ENCODE measurements at places on chromosomes 6 and 20.
A peak's percentile ranks its signal among the peaks of the same experiment; 100 is the strongest.

DNA sequence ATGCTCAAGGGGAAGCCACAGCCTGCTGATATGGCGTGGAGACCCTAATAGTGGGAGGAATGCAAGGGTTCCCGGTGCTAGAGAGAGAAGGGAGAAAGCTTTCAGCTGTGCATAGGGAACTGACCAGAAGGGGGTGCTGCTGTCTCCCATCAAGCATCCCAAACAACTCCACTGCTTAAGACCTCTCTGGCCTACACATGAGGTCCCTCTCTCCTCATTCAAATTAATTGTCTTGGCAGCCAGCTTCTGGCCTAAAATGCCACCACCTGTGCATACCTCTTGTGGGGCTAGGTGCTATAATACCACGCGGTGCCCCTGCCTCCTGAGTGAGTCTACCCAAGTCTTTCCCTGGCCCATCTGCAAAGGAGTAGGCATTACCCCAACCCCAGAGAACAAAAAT, 14.5 kb downstream of the ADISSP start:
- DNase-seq, result peak; percentile 75

- DNase-seq, result no peak
Observed at GRCh38 chr20:62621251-62622110, 20.8 kb upstream of the SLCO4A1 start.

- DNase-seq, result no peak
Observed at GRCh38 chr20:25270829-25271251, 23.0 kb downstream of the PYGB start.

GRCh38 chr6:10550764-10551163, 29.6 kb downstream of the GCNT2 start:
- no peak for DNase-seq

GRCh38 chr6:53192682-53193188, 44.1 kb upstream of the GCM1 start:
- DNase-seq, result peak; percentile 25

DNA sequence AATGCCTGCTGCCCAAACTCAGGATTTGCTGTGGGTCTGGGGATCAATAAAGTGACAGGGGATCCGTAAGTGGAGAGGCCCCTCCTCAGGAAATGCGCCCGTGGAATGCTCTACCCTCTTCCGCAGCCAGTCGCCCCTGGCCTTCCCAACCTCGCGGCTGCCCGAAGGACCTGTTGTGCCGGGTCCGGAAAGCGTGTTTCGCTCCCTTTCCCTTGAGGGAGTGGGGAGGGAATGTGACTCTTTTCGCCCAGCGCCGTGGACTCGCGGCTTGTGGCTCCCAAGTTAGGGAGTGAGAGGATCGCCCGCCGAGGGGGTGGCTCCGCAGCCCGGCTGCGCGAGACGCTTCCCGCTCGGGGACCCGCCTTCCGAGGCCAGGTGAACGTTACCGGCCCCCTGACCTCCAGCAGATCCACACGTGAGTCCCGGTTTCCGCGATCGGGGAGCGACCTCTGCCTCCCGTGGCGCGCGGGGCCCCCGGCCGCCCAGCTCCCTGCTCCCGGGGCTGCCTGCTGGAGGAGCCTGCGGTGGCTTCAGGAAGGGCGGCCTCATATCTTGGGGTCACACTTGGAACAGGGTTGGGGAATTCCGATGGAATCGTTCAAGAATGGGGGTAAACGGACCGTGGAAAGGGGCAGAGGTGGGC, 666 bp downstream of the TPD52L1 start:
- DNase-seq, result no peak

DNA sequence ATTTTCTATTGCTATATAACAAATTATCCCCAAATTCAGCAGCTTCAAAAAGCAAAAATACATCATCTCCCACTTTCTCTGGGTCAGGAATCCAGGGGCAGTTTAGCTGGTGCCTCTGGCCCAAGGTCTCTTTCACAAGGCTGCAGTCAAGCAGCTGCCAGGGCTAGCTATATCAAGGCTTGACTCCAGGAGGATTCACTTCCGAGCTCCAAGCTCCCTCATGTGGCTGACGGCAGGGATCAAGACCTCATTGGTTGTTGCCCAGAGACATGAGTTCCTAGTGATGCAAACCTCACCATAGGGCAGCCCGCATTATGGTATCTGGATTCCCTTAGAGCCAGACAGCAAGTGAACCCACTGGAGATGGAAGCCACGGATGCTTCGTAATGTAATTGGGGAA, 1.3 kb upstream of the VNN1 start:
- DNase-seq, result peak; percentile 77

- peak; percentile 12 for DNase-seq
Observed at GRCh38 chr6:26501482-26501986, 1.4 kb downstream of the BTN1A1 start.

- peak; percentile 8 for DNase-seq
Observed at GRCh38 chr6:72724545-72724944, 102.7 kb downstream of the KCNQ5 start.

GRCh38 chr6:144757730-144758129, 472.6 kb downstream of the UTRN start:
- no peak for DNase-seq

DNA sequence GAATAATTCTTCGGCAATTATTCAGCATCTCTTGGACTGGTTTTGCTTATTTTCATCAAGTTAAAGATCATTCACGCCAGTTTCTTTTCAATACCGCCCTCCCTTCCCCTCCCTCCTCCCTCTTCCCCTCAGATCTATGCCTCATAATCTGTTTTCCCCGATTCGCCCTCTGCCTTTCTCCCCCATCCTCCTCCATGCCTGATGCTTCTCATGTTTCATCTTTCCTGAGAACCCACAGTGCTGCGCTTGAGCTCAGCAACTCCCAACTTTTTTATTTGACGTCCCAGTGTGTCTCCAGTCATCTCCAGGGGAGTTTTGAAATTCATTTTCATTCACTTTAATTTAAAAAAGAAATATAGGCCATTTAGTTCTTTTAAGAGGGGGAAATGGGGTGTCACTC, 142.7 kb downstream of the PTPRT start:
- DNase-seq, result no peak

DNA sequence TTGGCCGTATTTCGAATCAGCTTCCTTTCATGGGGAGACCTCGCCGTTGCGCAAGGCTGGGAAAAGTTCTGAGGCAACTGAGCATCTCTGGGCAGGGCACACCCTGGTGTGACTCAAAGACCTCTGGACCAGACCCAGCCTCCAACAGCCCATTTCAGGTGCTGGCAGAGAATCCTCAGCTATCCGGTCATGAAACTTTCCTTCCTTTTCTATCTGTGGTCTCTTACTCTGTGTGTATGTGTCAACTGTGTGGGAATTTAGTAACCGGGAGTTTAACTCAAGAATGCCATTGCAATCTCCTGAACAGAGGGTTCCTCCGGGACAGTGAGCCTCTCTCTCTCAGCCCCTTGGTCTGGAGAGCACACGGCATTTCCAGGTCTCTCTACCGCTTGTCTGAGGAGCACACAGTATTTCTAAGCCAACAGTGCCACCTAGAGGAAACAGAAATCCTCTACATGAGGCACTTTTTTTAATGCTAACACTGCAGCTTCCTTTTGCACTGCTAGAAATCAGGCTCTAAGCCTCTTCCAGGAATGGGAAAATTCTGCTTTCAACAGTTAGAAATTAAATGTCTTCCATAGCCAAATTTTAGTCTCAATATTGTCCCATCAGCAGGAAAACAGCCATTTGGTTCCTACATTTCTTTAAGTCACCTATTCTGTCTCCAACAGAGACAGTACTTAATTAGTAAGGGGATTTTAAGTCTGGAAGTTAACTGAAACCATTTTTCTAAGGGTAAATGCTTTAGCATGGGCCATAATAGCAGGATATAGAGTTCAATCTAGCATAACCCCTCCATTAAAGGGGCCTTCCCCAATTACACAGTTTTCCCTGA, 32.7 kb downstream of the PLN start:
- DNase-seq, result peak; percentile 86

DNA sequence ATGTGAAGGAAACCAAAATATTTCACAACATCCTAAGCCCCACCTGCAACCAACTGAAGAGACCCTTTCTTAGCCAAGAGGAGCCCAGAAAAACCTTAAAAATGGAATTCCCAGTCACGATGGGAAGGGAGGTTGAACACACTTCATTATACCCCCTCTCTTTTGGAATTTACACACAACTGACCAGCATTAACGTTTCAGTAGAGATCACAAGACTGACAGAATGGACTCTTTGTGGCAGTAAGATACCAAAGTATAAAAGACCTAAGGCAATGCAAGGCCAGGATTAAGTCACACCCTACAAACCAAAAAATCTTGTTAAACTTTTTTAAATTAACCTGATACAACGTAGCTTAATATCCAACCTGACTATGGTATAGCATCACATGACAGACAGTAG, 190.9 kb downstream of the OTOR start:
- no peak for DNase-seq

DNA sequence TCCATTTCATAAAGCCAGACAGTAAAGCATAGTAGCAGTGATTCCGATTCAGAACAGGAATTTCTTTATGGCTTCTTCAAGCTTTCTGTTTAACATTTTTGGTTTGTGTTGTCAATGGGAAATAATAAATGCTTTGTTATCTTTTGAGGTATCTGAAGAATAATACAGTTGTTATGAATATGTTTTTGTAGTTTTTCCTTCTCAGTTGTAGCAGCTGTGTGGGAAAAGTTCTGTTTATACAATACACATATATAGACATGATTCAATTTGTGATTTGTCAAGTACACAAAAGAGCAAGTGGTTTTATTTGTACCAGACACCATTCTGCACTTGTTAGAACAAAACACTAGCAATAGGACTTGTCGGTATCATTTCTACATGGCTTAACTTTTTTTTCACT, 96.6 kb downstream of the CDYL start:
- peak; percentile 30 for DNase-seq

DNA sequence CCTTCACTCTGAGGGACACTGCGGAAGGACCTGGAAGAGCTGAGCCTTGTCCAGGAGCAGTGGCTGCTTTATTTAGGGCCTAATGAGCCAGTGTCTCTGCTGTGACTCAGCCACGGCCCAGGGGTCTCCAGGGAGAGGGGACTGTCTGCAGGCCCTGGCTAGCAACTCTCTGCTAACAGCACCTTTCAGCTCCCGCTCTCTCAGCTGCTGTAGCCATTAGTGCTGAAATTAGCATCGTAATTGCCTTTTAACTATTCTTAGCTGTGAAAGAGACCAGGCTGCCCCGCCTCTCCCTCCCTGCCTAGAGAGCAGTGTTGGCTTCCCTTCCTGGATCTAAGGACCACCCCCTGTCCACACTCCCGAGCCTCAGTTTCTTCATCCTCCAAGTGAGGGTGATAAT, 53.1 kb upstream of the SLC32A1 start:
- DNase-seq, result no peak

DNA sequence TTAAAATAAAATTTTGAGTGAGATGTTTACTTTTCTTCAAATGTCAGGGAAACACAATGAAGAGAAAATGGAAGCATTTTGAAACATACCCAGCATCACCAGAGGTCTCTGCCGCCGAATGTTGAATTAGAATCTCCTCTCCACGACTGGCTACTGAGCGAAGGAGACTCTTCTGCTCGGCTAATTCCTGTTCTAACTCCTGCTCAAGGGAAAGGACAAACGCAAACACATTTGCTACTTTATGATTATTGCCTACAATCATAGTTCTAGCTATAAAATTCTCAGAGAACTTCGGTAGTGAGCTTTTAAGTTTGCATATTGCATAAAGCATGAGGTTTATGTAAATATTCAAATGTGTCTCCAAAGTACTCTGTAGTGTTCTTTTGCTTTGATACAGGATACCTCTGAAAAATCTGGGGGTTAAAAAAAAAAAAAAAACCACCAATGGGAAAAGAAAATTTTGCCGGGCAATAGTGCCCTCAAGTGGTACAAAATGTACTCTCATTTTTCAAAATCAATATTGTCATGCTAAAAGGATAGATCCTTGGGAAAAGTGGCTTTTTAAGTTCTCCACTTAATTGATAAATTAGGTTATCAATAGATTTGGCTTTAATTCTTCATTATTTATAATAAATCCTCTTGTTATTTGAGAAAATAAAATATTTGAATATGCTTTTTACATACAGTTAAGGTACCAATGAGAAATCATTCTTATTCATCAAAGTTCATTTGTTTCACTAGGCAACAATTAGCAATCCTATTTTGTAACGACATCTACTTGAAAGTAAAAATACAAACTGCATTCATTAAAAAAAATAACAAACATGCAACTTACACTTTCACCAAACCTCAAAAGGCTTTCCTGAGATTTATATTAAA, 369.0 kb downstream of the SYNE1 start:
- peak; percentile 14 for DNase-seq

DNA sequence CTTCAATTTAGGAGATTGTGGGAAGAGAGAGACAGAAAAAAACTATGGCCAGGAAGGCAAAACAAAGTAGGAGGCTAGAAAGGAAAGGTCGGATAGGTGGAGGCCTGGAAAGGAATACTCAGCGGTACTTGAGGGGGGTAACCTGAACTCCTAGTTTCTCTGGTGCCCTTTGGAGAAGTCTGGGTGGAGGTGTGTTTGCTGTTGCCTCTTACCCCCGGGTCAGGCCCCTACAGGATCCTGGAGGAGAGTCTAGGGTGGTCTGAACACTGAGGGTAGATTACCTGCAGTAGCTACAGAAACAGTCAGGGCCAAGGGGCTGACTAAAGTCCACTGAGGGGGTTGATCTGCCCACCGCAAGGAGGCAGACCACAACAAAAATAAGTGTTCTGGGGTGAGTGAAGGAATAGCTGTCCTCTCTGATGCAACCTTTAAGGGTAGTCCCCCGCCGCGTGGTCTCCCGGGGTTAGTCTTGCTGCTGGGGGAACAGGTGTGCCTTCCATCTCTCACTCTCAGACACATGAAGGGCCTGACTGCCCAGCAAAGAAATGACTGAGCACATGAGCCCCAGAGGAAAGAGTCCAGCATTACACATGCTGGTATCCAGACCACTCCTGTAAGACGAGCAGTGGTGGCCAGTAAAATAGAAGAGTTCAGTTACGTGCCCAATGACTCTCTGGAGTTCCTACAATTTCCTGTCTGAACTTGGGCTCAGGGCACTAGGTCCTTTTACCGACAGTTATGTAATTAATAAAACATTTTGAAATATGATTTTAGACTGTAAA, 59.5 kb downstream of the MTHFD1L start:
- DNase-seq, result peak; percentile 79

- peak; percentile 42 for DNase-seq
Observed at GRCh38 chr20:50218987-50219435, 28.4 kb downstream of the CEBPB start.

GRCh38 chr6:2718334-2719092, 32.2 kb downstream of the MYLK4 start:
- DNase-seq, result peak; percentile 60

DNA sequence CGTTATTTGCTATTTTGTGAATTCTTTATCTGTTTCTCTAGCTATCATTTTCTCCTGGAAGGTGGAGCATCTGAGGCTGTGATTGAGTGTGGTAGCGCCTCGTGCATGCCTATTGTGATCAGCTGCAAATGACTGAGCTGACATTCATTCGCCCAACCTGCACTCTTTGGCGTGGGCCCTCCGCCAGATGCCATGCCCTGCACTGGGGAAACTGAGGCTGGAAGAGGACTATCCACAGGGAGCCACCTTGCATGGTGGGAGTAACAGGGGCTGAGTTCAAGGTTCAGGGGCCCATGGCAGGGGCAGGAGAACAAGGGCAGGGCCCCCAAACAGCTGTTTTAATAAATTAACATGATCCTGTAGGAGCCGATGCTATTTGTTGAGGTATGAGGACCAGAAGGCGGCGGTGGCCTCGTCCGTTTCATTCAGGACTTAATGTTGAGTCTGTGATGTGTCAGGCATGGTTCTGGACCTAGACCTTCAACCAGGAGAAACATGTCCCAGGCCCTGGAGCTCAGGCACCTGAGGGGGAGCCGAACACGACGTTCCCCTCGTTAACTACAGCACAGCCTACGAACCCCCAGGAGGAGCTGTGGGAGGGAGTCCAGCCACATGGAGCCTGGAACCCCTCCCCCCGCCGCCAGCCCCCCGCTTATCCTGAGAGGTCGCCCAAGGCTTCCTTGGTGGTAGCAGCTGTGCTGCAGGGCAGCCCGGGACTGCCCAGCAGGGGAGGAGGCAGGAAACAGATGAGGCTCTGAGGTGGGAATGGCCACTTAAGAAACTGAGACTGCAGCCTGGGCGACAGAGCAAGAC, 242.9 kb downstream of the CDH4 start:
- no peak for DNase-seq
